Activated CD4-positive, alpha-beta T cell treated with anti-CD3 and anti-CD28 coated beads, Interleukin-2, amount 10 ng/mL, durations not matched to agents 7 days and 5 days (primary cell): ENCODE measurements at places on chromosomes 3 and 15.

DNA sequence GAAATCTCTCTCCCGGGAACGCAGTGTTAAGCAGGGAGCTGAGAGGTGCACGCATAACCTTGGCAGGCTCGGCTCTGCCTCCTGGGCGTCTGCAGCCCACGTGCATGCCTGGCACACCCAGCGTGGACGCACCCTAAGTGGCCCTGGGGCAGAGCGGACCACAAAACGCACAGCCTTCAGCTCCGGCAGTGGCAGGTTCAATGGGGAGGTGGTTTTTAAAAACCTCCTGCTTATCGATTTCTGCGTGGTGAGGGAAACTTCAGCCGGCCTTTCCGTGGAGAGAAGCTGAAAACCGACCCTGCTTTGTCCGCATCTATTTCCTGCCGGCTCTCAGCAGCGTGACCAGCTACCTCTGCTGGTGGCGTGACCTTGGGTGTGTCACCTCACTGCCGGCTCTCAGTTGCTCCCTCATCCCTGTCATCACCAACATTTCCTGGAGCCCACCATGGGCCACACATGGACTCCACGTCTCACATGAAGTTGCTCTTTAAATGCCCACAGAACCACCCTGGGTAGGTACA lies 134.8 kb upstream of the MEF2A start:
- DNase-seq, result no peak

DNA sequence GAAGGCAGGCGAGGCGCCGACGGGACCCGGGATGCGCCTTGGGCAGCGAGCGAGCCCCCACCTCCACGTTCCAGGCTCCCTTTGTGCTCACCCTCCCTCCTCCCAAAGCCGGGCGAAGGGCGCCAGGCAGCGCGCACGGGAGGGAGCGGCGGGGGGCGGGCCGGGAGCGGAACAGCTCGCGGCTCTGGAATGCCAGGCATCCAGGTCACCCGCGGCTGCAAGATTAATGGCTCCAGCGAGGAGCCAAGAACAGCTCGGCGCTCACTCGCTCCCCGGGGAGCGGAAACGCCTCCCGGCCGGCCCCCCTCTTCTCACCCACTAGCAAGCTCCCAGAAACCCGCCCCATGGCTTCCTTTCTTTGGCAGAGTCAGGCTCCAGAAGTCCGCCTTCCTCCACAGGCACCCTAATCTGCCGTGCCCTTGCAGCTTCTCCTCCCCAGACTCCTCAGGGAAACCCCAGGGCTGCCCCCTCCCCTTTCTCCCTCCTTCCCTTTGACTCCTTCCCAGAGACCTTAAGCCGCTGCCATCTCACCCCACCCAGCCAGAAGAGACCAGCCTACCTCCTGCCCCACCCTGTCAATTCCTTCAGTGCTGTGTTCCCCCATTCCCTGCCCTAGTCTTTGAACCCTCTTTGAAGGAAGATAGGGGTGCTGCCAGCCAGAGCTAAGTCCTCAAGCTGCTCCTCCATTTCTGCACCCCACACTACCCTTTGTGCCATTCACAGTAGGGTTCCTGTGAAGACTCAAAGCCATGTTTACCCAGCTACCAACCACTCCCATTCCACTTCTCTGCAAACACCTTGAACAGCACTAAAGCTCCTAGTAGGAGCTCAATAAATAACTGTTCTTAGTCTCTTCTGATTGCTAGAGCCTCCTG lies 9.9 kb downstream of the AMOTL2 start:
- DNase-seq, result peak; percentile 33

DNA sequence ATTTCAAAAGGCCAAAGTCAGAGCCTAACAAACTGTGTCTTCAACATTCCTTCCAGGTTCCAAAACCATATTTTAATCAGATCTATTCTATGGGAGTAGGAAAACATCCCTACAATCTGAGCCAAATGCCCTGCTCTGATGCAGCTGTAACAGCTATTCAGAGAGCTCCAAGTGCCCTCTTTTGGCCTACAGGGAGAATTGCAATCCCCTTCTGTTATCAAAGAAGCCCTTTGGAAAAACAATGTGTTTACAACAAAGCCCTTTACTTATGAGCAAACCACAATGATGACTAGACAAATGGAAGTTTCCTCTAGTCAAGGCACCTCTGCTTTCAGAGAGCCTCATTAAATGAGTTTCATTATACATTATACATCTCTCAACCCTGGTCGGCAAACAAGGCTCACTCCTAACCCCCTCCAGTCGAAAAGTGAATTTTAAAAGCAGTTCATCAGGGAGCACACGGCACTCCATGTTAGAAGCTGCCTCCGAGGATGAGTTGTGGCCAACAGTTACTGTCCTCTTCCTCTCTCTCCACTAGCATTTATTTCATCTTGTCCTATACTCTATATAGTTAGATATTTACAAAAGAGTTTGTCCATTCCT lies 42.6 kb upstream of the TMCO5A start:
- DNase-seq, result no peak

DNA sequence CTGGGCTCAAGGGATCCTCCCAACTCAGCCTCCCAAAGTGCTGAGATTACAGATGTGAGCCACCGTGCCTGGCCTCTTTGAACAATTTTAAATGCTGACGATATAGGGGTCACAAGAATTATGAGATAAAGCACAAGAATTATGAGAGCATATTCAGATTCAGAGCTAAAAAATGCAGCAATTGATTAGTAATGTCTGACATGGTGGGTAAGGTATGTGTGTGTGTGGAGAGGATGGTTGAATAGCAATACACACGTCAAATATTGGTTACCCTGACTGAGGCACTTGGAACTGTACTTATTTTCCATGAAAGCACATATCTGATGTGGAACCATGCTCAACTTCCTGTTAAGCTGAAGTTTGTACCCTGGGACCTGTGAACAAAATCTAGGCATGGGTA lies 115.6 kb downstream of the EOMES start:
- DNase-seq, result no peak

DNA sequence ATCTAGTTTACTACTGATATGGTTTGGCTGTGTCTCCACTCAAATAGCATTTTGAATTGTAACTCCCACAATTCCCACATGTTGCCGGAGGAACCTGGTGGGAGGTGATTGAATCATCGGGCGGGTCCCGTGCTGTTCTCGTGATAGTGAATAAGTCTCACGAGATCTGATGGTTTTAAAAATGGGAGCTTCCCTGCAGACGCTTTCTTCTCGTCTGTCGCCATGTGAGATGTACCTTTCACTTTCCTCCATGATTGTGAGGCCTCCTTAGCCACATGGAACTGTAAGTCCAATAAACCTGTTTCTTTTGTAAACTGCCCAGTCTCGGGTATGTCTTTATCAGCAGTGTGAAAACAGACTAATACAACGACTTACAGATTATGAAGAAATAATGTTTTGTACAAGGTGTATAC lies 35.6 kb upstream of the PYDC2 start:
- DNase-seq, result no peak

- no peak for DNase-seq
Observed at GRCh38 chr3:127324913-127325628, 37.2 kb upstream of the PRR20G start.

DNA sequence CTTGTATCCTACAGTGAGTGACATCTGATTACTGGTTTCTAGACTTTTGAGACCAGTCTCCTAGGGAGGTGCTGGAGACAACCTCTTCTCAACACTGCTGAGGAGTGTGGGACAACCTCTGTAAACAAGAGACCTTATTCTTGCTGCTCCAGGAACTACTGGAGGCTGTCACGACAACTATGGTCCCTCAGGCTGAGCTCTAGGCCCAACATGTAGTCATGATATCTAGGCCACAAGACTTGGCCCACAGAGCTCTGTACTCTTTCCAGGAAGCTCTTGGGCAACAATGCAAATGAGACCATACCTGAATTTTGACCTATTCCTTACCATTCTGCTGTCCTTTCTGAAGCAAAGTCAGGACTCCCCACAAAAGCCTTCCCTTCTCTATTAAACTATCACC lies 24.3 kb upstream of the HEG1 start:
- DNase-seq, result no peak

GRCh38 chr15:70698426-70698825 lies 64.9 kb downstream of the UACA start:
- no peak for DNase-seq

DNA sequence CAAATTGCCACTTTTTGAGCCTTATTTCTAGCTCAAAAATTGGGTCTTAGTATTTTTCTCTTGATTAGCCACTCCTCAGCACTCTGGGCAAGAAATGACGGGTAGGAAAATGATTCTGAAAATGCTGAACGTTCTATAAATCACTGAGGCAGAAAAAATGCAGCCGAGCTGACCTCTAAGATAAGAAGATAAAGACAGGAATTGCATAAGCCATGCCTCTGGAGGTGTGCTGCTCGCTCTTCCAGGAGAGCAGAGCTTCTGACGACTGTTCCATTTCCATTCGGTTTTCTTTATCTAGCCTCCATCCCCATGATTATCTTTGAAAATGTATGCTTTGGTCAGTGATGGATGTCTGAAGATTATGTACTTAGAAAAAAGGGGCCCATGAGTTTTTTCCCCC lies 558.8 kb upstream of the ADAMTS9 start:
- no peak for DNase-seq
